ENCODE measurements at places on chromosomes 12 and 14. TPM values are rescaled to one million over a fixed set of nuclear protein-coding genes. Genes with fewer than 3 reads are reported as not detected.

The PIWIL1 gene
- total RNA-seq = 0.68 TPM

The ABCD2 gene
- 0.11 TPM for total RNA-seq

- peak; percentile 14 for DNase-seq
Observed at GRCh38 chr14:80940146-80940545, 1.4 kb downstream of the CEP128 start.

GRCh38 chr14:56810836-56811592 is 735 bp upstream of the OTX2 start:
- DNase-seq = no peak

DNA sequence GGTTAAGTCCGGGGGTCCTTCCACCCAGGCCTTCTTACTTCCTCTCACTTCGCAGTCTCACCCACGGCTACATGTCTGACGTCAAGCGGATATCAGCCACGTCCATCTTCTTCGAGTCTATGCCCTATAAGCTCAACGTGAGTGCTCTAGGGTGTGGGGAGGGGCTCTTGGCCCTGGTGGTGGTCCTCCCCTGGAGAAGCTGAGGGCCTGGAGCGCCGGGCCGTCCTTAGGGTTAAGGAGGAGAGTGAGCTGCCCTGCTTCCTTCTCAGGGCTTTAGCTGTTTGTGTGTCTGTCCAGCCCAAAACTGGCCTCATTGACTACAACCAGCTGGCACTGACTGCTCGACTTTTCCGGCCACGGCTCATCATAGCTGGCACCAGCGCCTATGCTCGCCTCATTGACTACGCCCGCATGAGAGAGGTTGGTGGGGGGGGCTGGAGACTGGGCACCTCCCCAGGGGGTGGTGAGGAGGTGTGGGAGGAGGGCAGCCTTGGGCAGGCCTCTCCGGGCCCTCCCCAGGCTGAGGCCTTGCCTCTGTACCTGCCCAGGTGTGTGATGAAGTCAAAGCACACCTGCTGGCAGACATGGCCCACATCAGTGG is 2.7 kb downstream of the SHMT2 start:
- no peak for DNase-seq

DNA sequence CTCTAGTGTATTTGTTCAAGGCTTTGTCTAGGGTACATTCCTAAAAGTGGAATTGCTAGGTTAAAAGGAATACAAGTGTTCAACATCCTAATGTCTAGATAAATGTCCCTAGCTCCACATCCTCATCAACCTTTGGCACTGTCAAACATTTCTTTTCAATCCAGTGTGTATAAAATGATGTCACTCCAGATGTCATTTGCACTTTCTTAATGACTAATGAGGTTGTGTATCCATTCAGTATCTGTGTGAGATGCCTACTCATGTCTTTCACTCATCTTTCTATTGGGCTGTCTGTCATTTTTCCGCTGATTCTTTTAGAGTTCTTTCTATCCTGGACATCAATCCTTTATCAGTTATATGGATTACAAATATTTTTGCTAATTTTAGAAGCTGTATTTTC is 43.3 kb downstream of the ARMH4 start:
- no peak for DNase-seq

Measured in Daoy (cell line).